Smooth muscle cell of trachea (primary cell): ENCODE measurements at places on chromosomes 7 and 10. TPM values are rescaled to one million over a fixed set of nuclear protein-coding genes. Genes with fewer than 3 reads are reported as not detected.

Gene EPO
- total RNA-seq = not detected in 2 replicates

Gene EGR2
- 0.15 and 0.33 TPM in 2 replicates for total RNA-seq

Gene C10orf53
- not detected in 2 replicates for total RNA-seq

Gene MUC3A
- not detected in 2 replicates for total RNA-seq

Gene CEP55
- 3.8 and 57.2 TPM in 2 replicates for total RNA-seq

Gene ZNF365
- total RNA-seq = 2.9 and 3.8 TPM in 2 replicates

Gene ADARB2
- not detected in 2 replicates for total RNA-seq

Gene PON1
- not detected in 2 replicates for total RNA-seq

Gene GBX1
- total RNA-seq = not detected in 2 replicates
